NCI-H446 (cell line): ENCODE measurements at places on chromosomes 13 and 19.

GRCh38 chr19:46141421-46141820, 6.6 kb upstream of the IGFL2 start:
- DNase-seq, result no peak

GRCh38 chr19:58204566-58204965, 21.7 kb downstream of the ZNF274 start:
- no peak for DNase-seq

- DNase-seq, result no peak
Measured at GRCh38 chr13:53112522-53112921, 83.9 kb downstream of the OLFM4 start.

DNA sequence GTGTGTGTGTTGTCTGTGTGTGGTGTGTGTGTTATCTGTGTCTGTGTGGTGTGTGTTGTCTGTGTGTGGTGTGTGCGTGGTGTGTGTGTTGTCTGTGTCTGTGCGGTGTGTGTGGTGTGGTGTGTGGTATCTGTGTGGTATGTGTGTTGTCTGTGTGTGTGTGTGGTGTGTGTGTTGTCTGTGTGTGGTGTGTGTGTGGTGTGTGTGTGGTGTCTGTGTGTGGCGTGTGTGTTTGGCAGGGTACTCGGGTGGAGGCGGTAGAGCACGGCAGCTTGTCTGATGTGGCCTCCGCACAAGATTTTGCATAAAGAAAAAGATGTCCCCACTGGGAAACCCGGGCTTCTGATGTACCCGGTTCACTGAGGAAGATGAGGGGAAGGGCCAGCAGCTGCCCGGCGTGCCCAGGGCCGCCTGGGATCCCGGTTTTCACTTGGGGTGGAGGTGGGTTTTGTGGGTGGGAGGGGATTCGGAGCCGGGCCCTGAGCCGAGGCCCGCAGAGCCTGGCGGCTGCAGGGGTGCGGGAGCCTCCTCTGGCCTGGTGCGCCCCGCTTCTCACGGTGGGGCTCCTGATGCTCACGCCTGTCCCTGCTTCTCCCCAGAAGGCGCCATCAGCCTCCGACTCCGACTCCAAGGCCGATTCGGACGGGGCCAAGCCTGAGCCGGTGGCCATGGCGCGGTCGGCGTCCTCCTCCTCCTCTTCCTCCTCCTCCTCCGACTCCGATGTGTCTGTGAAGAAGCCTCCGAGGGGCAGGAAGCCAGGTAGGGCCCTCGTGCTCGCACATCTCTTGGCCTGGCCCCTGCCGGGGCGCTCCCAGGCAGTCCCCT, 21.2 kb downstream of the HDGFL2 start:
- DNase-seq, result no peak

GRCh38 chr13:89687066-89687465, 1660.4 kb upstream of the MIR17HG start:
- no peak for DNase-seq

DNA sequence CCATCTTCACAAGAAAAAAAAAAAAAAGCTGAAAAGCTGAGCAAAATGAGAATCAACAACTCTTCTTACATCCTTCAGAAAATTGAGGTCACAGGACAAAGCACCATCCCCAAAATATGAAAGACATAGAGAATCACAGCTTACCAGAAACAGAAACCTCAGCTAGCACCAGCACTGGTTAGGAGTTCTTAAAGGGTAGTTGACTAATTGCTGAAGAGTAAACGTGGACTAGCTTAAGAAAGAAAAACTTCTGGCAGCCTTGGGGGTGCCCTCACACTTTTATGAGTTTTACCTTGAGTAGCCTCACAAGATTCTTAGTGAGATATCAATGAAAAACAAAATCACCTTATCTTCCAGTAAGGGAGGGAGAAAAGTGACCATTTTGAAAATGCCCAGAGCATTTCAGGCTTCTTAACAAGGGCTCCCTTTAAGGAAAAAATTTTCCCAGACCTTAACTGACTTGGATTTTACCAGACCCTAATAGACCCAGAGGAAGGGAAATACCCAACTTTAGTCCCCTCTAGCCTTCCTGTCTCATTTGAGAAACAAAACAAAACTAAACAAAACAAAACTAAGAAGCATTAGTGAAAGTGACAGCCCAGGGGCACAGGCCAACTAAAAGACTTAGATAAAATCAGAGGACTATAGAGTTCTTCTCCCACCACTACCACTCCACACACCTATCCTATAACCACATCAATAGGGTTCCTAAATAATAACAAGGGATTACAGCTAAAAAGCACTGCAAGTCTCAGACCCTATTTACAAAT, 888.6 kb downstream of the DIAPH3 start:
- DNase-seq, result no peak

GRCh38 chr19:2547033-2547680, 71.2 kb downstream of the GADD45B start:
- no peak for DNase-seq

DNA sequence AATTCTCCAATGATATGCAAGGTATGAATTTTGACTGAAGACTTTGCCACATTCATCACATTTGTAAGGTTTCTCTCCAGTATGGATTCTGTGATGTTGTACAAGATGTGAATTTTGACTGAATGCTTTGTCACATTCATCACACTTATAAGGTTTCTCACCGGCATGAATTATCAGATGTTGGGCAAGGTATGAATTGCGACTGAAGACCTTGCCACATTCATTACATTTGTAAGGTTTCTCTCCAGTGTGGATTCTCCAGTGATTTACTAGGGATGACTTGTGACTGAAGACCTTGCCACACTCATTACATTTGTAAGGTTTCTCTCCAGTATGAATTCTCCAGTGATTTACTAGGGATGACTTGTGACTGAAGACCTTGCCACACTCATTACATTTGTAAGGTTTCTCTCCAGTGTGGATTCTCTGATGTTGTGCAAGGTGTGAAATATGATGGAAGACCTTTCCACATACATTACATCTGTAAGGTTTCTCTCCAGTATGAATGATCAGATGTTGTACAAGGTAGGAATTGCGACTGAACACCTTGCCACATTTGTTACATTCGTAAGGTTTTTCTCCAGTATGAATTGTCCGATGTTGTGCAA, 24.8 kb downstream of the ZNF83 start:
- DNase-seq, result no peak

DNA sequence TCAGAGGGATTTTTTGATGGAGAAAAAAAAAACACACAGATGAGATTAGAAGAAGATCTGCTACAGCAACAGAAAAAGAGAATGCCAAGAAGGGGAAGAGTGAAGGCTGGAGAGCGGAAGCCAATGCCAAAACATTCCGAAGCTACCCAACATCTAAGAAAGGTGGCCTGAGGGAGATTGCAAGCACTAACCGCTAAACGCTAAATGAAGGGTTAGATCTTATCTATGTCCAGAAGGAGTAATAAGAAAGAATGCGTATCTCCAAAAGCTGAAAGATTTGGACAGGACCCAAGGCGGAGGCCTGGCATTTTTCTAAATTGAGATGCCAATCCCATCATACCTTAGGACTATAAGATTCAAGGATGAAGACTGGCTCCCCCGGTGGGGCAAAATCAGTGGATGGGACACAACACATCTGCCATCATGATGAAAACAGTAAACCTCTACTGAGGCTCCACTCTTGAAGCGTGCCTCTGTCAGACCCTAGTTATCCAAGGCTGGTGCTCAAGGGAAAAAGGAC, 15.6 kb upstream of the HMGB1 start:
- DNase-seq, result no peak

DNA sequence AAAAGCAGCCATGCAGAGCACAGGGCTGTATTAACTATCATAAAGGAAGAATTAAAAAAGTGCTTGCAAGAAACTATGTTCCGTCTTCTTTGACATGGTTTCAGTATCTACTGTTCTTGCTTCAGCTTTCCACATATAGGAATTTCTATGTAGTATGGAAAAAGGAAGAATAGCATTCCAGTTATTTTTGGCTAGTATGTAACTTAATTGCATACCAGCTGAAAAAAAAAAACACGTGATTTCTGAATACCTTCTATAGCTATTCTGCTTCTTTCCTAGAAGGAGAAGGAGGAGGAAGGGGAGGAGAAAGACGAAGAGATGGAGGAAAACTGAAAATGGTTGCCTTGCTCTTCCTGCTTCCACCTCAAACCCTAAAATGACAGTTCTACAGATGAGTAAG, 619.0 kb downstream of the KCTD12 start:
- no peak for DNase-seq

- DNase-seq, result no peak
Measured at GRCh38 chr13:49532593-49532992, 36.8 kb downstream of the PHF11 start.

DNA sequence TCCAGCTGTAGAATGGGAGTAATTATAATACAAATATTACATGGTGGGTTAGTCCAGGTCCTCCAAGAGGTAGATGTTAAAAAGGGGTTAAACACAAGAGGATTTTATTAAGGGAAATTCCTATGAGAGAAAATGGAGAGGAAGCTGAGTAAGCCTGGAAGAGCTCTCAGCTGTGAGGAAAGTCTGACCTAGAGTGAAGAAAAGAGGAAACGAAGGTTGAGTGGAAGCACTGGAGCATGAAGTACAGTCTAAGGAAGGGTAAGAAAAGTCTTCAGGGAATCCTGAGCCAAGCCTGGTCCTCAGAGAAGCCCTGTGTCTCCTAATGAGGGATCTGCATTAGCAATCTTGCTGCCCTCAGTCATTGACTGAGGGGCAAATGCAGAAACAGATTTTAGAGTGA, 506.2 kb downstream of the GPC5 start:
- DNase-seq, result no peak

- DNase-seq, result no peak
Measured at GRCh38 chr19:17468302-17469091, 1.8 kb upstream of the SLC27A1 start.

GRCh38 chr13:52454459-52454819, 839 bp upstream of the CKAP2 start:
- no peak for DNase-seq

DNA sequence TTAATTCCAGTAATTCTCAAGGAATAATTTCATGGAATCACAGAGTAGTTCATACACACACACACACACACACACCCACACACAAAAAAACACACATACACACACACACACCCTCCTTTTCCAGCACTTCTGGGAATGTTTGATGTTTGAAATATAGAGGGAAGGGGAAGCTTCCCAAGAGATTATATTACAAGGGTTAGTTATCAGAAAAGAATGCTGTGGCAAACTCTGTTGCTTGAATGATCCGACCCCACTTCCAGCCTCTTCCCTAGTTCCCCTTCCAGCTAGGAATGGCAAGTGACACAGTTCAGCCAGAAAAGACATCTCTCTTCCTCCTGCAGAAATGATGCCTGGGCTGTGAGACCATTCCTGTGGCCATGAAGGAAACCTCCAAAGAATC, 49.9 kb downstream of the KCTD12 start:
- no peak for DNase-seq

DNA sequence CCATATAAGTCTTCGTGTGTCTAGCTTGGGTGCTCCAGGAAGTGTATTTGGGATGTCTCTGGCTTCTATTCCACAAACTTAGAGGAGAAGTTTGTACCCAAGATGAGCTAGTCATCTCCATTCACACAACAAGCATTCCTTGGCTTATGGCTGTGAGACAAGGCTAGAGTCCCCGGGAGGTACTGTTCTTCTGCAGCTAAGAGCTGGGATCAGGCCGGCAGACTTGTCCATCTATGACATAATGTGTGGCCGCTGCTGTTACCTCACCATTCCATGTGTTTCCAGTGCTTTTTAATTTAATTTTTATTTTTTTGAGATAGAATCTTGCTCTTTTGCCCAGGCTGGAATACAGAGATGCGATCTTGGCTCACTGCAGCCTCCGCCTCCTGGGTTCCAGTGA, 20.7 kb downstream of the GATAD2A start:
- DNase-seq, result no peak

GRCh38 chr19:32164384-32164992, 180.9 kb upstream of the ZNF507 start:
- no peak for DNase-seq
